ENCODE measurements at places on chromosomes 2 and 18. TPM values are rescaled to one million over a fixed set of nuclear protein-coding genes. Genes with fewer than 3 reads are reported as not detected.

The SERPINB13 gene
- 131 TPM for total RNA-seq

The FEZ2 gene
- 39.3 TPM for total RNA-seq

The KCNG2 gene
- not detected for total RNA-seq

The UGT1A8 gene
- not detected for total RNA-seq

The SERPINB4 gene
- total RNA-seq = 77.3 TPM

The LONRF2 gene
- total RNA-seq = 9.6 TPM

The OSBPL1A gene
- 33.9 TPM for total RNA-seq

The POLR1B gene
- 13.3 TPM for total RNA-seq

The EIPR1 gene
- 39.8 TPM for total RNA-seq

The GALR1 gene
- 0.98 TPM for total RNA-seq

The CSRNP3 gene
- total RNA-seq = 2.7 TPM

The TMEM17 gene
- total RNA-seq = 0.98 TPM

The ASAP2 gene
- total RNA-seq = 36.3 TPM

The PSMA8 gene
- total RNA-seq = not detected

The SMCHD1 gene
- total RNA-seq = 62.4 TPM

The ZC3H6 gene
- 12.0 TPM for total RNA-seq

The DSEL gene
- total RNA-seq = 7.6 TPM

The ABCG5 gene
- not detected for total RNA-seq

The REL gene
- total RNA-seq = 29.0 TPM

The DOK6 gene
- total RNA-seq = 1.2 TPM

The LYPD6 gene
- 0.25 TPM for total RNA-seq

The TTR gene
- total RNA-seq = not detected

The OR6B2 gene
- not detected for total RNA-seq

The SULT1C4 gene
- 8.8 TPM for total RNA-seq
